ENCODE measurements at places on chromosomes 1 and 21.

- DNase-seq: peak; percentile 54
These were observed 71.7 kb upstream of the TNFSF18 start for GRCh38 chr1:173122344-173122935.

DNA sequence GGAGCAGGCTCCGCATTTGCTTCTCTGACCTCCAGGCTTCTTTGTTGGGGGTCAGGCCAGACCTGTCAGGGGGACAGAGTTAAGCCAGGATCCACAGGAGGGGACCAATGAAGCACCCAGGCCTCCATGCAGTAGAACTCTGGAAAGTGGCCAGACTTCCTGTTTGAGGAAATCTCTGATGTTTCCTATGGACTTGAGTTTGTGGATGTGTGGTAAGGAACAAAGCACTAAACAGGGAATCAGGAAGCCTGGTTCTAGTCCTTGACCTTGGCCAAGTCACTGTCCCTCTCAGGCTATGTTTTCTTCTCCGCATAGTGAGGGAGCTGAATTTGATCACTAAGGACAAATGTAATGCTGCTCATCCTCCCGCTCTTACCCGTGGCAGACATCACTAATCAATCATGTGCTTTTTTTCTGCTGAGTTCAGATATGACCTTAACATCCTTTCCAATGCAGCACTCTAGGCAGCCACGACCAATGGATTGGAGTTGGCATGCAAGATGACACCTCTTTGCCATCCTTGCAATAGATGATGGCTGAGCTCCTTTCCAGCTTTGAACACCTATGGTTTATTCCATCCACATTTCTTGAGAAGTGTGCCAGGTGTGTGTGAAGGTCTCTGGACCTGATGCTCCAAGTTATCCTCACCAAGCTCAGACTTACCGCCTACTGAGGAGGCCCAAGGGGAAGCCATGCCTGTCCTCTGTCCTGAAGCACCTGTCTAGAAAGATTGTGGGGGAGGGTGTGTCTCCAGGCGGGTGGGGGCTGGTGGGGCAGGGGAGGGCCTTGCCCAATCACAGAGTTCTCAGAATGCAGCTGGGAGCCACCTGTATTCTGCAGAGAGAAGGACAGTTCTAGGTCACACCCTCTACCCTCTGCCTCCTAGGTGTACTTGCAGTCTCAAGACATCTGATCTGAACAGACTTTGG lies 9.9 kb downstream of the SH2D2A start:
- no peak for DNase-seq

DNA sequence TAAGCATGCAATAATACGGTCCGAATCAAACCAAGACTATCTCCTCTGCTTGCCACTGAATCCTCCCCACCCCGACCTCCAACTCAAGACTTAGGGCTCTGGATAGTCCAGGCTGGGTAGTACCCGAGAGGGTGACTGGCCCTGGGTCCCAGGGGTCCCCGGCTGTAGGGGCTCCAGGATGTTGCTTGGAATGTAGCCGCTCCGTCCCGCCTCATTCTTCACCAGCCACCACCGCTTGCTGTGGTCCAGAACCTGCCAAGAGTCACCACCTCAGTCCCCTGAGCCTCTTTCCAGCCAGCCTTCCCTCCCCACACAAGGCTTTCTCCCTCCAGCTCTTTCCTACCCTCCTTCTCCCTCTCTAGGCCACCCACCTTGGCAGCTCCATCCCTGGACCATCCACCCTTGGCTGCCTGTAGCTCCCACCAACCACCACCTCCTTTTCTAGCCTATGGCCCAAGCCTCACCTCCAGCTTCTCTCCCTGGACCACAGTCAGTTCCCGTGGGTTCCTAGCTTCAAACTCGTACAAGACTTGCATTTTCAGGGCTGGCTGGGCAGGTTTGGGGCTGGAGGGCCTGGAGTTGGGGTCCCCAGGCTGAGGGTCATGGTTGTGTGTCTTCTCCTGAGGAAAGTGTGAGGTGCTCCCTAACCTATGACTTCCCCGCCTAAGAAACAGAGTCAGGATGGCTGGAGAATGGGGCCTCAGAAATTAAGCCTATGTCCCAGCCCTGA lies 10.9 kb upstream of the GSTM3 start:
- no peak for DNase-seq

DNA sequence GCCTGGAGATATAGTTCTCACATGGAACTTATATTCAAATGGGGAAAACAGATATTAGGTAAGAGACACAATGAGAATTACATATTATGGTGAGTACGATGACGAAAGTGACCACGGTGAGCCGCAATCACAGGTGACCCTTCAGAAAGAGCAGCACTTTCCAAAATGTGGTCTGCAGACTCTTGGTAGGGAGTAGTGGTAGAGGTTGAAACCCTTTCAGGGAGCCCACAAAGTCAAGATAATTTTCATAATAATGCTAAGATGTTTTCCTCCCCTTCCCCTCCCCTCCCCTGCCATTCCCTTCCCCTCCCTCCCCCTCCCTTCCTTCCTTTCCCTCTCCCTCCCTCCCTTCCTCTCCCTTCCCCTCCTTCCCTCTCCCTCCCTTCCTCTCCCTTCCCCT lies 83.5 kb upstream of the AKT3 start:
- DNase-seq: no peak

GRCh38 chr21:15326032-15326867 lies 261.4 kb upstream of the NRIP1 start:
- no peak for DNase-seq

Data from DMS53 (cell line).